Activated CD4-positive, alpha-beta T cell treated with anti-CD3 and anti-CD28 coated beads, Interleukin-2, amount 10 ng/mL, durations not matched to agents 24 days and 14 days (primary cell): ENCODE measurements at places on chromosomes 4 and X.

DNA sequence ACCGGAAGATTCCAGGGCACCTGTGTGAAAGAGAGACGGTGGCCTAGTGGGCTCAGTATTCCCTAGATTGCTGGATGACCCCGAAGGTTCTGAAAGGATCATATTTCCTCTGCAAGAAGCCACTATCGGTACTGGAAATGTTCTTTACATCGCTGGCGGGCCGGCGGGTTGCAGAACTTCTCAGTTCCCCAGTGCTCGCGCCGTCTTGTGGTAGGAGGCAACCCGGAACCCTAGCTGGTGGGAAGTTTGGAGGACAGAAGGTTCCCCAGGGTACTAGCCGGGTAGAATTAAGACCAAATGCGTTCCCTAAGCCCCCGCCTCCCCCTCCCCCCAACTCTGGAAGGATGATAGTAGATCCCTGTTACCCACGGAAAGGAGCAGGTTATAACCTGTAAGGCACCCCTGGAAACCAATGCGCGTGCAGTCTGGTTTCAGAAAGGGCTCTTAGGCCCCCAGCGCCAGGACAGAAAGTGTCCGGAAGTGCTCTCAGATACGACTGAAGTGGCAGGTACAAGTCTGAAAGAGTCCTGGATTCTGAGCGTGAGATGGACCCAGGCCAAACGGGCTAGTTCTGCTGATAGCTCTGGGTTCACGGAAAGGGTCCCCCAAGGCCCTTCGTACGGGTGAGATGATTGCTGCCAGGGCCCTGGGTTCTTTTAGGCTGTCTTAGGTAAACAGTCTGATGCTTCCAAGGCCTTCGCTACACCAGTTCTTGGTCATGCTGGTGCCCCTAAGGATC lies 61.7 kb upstream of the DCAF8L1 start:
- no peaks in the 10 kb centered on the region for H3K27me3 ChIP-seq
- H3K36me3 ChIP-seq = no peaks in the 10 kb centered on the region
- no peak overlapping the region for H3K4me3 ChIP-seq
- H3K4me1 ChIP-seq = no peaks in the 10 kb centered on the region

- H3K36me3 ChIP-seq = no peaks in the 10 kb centered on the region
- no peak overlapping the region for H3K27ac ChIP-seq
- H3K4me3 ChIP-seq = no peak overlapping the region
These were observed 102.7 kb downstream of the TRAM1L1 start for GRCh38 chr4:116982656-116983055.

DNA sequence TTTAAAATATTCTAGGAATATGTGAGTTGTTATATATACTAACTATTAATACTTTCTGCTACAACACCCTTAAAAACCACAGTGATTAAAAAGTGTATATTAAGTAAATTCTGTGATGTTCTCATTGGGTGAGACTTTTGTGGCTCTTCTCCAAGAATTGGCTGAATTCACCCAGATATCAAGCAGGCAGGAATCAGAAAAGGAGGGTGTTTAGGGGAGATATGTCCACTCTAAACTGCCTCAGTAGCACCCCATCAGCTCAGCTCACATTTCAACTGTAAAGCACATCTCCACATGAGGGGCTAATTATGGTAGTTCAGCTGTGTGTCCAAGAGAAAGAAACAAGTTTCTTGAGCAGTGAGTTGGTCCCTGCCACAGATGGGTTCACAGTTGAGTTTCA lies 165.0 kb downstream of the GALNTL6 start:
- no peaks in the 10 kb centered on the region for H3K36me3 ChIP-seq
- H3K27me3 ChIP-seq = no peaks in the 10 kb centered on the region
- H3K4me3 ChIP-seq = no peak overlapping the region
- H3K4me1 ChIP-seq = no peaks in the 10 kb centered on the region

- no peaks in the 10 kb centered on the region for H3K36me3 ChIP-seq
- peaks cover 10% of the 10 kb centered on the region for H3K4me1 ChIP-seq
- H3K4me3 ChIP-seq = no peak overlapping the region
- no peak for DNase-seq
These were observed 16.7 kb upstream of the EXOSC9 start for GRCh38 chr4:121784401-121784800.

- H3K4me1 ChIP-seq = peaks cover 5% of the 10 kb centered on the region
- no peak overlapping the region for H3K4me3 ChIP-seq
- DNase-seq = no peak
These were observed 11.7 kb downstream of the MEPE start for GRCh38 chr4:87844452-87844851.

DNA sequence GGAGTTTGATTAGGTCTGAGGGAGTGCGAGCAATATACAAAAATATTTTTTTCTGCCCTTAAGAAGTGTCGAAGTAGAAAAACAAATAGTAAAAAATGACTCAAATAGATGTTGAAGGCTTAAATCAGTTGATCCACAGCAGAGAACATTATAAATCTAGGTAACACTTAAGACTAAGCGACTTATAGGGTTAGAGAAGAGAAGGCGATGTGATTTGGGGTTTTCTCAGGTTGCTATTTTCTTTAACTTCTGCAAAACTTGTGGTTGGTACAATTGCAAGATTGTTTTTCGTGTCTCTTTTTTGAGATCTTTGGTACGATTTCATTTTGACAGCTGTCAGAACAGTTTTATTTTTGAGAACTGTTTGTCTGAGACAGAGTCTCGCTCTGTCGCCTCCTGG lies 1479.5 kb downstream of the PCDH7 start:
- DNase-seq = no peak
- no peak overlapping the region for H3K4me3 ChIP-seq
- no peaks in the 10 kb centered on the region for H3K27me3 ChIP-seq
- H3K36me3 ChIP-seq = no peaks in the 10 kb centered on the region
- no peaks in the 10 kb centered on the region for H3K4me1 ChIP-seq
